HepG2 (cell line): ENCODE measurements at places on chromosomes 11 and 22.

DNA sequence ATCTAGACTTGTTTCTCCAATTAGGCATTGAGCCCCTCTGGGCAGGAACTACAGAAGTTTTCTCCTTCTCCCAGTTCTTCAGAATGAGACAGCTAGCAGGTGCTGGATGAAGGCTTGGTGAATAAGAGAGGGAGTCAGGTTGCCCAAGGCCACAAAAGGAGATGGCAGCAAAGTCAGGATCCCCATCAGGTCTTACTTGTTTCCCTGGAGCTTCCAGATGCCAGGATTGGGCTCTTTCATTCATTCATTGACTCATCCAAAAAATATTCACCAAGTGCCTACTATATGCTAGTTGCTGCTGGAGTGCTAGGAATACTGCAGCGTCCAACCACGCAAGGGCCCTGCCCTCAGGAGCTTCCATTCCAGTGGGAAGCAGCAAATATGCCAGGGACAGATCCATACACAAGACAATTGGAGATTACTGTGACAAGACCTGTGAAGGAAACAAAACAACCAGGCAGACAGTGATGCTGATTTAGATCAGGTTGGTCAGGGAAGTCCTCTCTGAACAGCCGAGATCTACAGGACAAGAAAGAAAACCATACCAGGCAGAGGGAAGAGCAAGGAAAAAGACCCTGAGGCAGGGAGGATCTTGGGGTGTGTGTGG is 24.6 kb upstream of the LMO1 start:
- no peak for DNase-seq

DNA sequence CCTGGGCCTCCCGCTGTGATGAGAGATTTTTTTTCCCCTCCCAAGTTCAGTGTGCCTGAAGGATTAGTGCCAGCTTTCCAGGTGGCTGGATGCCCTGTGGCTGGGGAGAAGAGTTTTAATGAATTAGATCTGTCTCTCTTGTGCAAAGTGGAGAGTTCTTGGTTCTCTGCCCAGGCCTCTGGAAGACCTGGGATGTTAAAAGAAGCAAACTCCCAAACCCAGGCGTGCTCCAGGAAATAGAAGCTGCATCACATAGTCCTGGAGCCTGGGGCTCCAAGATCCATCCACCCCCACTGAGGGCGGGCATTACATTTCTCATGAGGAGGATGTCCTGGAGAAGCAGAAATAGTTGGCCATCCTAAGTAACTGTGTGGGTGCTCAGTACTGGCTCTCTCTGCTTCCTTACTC is 30.6 kb downstream of the SDHAF2 start:
- DNase-seq, result no peak

DNA sequence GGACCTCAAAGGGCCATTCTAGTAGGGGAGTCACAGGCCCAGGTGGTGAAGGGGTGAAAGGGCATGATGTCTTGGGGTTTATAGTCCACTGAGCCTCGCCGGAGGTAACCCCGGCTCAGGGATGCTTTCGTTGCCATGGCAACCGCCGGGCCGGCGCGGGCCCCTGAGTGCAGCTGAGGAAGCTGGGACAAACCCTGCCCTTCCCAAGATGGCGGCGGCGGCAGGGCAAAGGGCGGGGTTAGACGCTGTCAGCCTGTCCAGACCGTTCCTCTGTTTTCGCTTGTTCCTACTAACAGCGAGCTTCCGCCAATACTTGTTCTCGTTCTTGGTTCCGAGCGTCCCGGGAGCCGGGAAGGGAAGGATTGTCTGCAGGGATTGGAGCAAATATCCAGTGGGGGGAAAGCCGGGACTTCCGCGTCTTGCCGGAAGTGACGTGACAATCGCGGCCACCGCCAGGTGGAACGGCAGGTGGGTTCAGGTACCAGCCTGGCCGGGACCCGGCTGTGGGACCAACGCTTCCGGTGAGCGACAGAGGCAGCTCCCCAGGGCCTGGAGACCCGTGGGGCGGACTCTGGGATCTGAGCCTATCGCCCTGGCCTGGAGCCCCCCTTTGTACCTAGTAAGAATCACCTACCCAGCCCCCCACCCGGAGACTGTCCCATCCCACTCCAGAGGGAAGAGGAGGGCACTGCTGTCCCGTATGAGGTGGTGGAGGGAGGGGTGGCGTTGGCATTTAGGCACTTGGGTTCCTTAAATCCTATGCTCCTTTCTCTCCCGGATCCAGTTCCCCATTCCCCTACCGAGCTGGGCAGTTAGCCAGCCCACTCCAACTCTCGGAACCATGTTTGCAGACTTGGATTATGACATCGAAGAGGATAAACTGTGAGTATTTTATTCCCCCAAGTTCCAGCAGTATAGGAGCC is at the start of gene PICK1:
Gene PICK1 (plus strand): TSS at position 436 of the 923 bp plus-strand sequence. CDS start 406 bp downstream, at position 842.
- peak; percentile 93 for DNase-seq

- no peak for DNase-seq
Measured at GRCh38 chr11:9953994-9954626, 290.2 kb downstream of the SWAP70 start.

DNA sequence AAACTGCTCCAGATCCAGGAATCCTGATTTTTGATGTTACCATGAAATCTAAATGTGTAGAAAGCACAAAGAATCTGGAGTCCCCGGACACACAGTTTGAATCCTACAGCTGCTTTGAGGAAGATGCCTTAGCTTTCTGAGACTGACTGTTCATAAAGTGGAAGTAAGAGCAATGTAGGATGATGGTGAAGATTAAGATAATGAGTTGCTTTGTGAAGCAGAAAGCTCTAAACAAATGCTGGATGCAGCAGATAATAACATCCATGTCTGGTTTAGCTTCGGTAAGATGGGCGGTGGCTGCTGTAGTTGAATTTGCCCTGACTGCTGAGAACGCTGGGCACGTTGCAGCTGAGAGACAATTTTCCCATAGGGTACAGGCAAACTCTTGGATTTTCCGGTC is 20.1 kb downstream of the OVOL1 start:
- DNase-seq, result no peak

DNA sequence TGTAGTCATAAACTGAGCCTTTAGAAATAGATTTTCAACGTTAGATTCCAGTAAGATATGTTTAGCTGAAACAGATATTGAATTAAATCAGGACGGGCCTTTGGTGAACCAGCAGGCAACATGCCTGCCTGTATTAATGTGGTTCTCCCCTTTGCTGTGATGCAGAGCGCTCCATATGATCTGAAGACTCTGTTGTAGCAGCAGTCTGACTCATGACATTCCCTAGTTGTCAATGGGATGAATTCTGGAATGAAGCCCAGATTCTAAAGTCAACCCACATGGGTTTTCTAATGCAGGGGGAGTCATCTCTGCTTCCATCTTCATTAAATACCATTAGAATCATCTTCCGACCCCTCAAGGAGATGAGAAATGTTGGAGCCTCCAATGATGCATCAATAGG is 864.5 kb downstream of the NTM start:
- no peak for DNase-seq

DNA sequence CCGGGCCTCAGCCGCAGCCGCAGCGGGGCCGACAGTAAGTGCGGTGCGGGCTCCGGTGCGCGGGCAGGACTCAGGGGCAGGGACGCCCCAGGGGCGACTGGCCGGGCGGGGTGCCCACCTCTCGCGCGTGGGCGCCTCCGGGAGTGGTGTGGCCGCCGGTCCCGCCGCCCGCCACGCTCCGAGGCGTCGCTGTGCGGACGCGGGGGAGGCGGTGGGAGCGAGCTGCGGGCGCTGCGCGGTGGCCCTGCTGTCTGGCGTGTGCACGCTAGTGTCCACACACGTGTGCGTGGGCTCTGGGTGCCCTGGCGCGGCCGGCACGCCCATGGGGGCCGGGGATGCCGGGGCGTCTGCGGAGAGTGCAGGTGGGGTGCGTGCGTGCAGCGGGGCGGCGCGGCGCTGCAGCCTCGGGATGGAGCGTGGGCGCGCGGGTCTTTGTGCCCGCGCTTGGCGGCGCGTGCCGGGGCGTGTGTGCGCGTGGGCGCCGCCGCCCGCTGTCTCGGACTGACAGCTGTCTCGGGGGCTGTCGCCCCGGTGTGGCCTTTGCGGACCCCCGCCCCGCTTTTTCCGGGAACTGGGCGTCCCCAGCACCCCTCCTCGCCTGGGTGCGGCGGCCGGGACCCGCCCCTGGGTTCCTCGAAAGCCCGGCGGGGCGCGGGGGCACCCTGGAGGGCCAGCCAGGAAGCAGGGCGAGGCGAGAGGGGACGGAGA is 804 bp downstream of the KCNK4 start:
- DNase-seq, result no peak

DNA sequence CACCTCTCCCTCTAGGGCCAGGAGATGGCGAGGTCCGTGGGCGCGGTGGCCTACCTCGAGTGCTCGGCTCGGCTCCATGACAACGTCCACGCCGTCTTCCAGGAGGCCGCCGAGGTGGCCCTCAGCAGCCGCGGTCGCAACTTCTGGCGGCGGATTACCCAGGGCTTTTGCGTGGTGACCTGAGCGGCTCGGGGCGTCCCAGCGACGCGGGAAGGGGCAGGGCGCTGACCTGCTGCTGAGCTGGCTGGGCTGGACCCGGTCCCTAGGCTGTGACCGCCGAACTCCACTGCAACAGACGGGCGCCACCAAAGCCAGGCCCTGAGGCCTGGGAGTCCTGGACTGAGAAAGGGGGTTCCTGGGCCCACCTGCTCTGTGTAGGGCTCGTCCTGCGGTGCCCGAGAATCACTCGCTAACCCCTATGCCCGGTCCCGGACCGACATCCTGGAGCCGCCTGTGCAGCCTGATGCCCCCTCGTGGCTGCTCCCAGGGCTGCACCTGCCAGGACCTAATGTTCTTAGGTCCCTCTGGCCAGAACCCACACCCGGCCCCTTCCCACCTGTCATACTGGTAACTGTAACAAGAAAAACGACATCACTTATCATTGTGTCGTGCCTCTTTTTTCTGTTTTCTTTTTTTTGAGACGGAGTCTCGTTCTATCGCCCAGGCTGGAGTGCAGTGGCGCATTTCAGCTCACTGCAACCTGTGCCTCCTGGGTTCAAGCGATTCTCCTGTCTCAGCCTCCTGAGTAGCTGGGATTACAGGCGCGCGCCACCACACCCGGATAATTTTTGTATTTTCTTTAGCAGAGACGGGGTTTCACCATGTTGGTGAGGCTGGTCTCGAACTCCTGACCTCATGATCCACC is 15.0 kb downstream of the RHOD start:
- peak; percentile 53 for DNase-seq

DNA sequence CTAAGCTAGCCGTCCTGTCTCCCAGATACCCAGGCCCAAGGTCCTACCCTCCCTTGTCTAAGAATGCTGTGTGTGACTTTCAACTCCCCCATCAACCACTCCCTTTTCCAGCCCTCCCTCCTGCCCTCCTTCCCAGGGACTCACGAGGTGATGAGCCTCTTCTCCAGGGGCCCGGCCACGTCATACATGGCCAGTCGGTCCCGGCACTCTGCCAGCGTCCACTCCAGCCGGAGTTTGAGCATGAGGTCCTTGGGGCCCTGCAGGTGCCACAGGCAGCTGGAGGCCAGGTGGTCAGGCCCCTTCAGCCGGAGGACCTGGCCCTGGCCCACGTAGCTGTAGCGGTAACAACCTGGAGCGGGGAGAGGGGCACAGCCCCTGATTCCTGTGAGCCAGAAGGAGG is 20.1 kb downstream of the TMPRSS6 start:
- no peak for DNase-seq

DNA sequence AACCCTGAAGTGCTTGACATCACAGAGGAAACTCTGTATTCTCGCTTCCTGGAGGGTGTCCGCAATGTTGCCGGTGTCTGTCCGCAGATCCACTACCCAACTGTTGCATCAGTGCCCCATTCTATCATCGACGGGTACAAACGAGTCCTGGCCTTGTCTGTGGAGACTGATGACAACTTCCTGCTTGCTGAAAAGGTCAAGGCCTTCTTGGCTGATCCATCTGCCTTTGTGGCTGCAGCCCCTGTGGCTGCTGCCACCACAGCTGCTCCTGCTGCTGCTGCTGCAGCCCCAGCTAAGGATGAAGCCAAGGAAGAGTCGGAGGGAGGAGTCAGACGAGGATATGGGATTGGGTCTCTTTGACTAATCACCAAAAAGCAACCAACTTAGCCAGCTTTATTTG is 42.9 kb upstream of the DAGLA start:
- DNase-seq, result no peak

DNA sequence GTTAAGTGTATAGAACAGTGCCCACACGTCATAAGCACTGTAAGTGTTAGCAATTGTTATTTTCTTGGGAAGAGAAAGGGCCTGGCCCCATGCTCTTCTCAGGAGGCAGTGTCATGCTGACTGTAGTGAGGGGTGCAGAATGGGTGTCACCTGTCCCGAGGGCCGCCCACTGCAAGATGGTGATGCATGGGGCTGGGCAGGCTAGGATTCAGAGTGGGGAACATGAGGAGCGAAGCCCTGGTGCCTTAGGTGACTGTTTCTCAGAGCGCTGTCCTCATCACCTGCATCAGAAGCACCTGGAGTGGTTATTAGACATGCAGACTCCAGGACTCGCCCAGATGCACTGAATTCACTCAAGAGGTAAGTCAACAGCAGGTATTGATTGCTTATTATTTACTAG is 101.0 kb upstream of the PARVA start:
- no peak for DNase-seq

GRCh38 chr22:45212306-45212709 is 28.4 kb downstream of the KIAA0930 start:
- no peak for DNase-seq

DNA sequence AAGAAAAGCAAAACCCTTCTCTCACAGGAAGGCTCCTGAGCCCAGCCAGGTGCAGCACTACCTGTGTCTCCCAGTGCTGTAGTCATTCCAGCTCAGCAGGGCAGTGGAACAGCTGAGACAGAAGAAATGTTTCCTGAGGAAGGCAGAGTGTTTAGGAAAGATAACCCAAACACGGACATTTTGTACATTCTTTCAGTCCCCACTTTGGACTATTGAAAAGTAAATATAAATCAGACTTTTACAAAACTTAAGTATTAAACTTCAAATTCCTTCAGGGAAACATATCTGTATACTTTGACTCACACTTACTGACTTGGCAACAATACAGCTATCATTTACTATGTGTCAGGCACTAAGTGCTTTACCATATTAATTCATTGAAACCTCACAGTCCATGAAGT is 40.4 kb downstream of the RRAS2 start:
- DNase-seq, result no peak

- DNase-seq, result no peak
Measured at GRCh38 chr11:17752144-17752543, 17.6 kb downstream of the KCNC1 start.

DNA sequence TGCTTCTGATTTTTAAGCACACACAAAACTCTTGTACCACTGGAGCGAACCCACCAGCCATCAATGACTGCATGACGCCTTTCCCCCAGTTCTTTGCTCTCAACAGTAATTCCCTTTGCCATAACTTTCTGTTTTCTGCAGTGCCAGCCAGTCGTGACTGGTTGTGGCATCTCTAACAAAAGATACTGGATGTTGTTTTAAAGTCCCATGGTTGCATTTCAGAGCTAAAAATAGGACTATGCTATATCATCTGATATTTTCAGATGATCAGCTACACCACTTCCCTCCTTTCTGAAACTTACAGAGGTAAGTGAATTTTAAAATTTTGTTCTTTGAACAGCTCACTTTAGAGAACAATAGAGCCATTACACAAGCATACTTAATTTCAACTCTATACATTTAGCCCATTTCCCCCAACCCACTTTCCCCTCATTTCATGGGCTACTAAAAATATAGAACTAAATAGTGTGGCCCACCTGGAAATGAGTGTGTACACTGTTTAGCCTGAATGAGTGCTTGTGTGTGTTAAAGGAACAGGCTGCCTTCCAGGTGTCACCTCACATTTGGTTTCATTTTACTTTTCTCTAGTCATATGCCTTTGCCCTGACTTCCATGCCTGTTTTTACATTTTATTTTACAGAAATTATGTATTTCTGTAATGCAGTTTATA is 136.9 kb upstream of the ZC3H12C start:
- DNase-seq, result no peak
